Nephron progenitor cell (in vitro differentiated cells): ENCODE measurements at places on chromosomes 11 and 22.

DNA sequence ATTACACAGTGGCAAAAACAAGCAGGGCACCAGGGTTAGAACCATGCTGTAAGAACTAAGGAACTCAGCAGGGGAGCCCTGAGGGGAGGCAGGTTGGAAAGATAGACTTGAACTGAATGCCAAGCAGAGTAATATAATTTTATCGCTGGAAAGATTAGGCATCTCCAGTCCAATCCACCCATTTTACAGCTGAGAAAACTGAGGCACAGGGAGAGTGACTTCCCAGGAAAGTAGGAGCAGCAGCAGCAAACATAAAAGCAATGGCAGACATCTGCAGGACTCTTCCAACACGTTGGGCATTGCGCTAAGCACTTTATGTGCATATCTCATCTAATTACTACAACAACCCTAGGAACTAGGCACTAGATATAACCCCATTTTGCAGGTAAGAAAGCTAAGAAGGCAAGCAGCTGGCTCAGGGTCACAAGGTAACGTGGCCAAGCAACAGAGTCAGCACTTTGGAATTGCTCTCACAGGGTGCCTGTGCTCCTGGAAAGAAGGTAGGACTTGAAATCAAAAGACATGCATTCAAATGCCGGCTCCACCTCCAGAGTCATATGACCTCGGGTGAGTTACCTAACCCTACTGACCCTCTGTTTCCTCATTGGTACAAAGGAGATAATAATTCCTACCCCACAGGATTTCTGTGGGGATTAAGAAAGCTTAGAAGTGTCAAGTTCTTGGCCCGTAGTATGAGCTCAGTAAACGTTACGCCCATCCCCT lies 215.3 kb downstream of the BARX2 start:
- no peak overlapping the region for H3K4me3 ChIP-seq
- DNase-seq: no peak
- no peak overlapping the region for H3K27ac ChIP-seq
- peaks cover 6% of the 10 kb centered on the region for H3K27me3 ChIP-seq
- no peaks in the 10 kb centered on the region for H3K36me3 ChIP-seq

DNA sequence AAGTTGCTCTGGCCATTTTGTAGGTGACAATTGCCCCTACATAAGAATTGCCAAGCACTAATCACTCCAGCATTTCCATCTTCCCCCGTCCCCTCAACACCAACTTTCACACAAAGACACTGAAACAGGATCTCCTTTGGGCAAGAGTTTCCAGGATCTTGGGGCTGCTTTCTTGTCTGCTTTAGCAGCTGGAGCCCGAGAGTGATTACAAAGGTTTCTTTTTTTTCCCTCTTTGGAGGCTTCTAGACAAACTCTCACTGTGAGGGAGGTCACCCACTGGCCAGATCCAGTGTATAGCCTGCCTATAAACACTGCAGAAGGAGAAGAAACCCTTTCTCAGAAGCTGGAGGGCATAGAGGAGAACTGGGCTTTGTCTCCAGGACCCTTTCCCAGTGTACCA lies 92.5 kb downstream of the APIP start:
- no peak overlapping the region for H3K4me3 ChIP-seq
- H3K4me1 ChIP-seq: no peaks in the 10 kb centered on the region
- H3K27ac ChIP-seq: no peak overlapping the region

DNA sequence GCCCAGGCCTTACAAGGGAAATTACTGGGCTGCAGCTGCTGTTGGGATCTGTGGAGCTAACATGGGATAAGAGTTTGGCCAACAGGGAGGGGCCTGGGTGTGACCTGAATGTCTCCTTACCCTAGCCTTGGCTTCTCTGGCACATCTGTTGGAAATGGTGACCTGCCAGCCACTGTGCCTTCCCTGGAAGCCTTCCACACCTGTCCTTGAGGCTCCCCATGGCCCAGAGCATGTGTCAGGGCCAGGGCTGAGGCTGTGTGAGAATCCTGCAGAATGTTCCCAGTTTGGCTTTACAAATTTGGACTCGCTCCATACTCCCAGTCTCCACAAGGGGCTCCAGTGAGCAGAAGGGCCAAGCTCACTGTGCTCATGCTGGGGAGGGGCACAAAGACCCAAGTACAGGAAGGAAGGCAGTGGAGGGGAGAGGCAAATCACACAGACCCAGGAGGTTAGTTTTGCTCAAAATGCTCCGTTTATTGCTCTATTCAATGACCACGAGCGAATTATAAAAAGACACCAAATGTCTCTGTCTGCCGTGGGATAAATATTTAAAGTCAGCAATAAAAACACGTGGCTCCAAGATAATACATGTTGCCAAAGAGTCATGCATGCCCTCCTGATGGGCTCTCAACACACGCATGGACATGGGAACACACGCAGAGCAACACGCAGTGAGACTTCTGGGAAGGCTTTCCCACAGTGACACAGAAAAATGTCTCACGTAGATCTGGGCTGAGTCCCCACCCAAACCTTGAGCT lies 1.7 kb upstream of the IGSF22 start:
- no peak overlapping the region for H3K4me3 ChIP-seq
- peak; percentile 69 for DNase-seq
- no peak overlapping the region for H3K27ac ChIP-seq
- peaks cover 19% of the 10 kb centered on the region for H3K27me3 ChIP-seq
- H3K36me3 ChIP-seq: no peaks in the 10 kb centered on the region

DNA sequence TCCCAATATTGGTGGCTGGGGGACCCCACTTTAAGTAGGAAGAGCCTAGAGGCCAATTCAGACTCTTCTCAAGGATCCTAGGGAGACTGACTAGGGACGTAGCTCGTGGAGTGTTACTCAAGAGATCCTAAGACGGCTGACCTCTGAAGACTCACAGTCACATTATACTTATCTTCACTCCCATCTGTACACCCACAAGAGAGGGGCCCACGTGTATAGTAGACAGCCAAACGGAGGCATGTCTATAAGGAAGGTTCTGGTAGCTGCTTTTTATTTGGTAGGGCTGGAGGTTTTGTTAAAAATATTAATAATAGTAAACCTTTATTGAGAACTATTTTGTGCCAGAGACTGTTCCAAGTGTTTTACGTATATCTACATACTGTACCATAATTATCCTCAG lies 22.9 kb upstream of the APOA1 start:
- no peaks in the 10 kb centered on the region for H3K27me3 ChIP-seq
- H3K36me3 ChIP-seq: peaks cover 64% of the 10 kb centered on the region
- DNase-seq: no peak
- H3K27ac ChIP-seq: no peak overlapping the region
- H3K4me1 ChIP-seq: no peaks in the 10 kb centered on the region

GRCh38 chr11:13552784-13553183 lies 57.0 kb upstream of the PTH start:
- H3K36me3 ChIP-seq: no peaks in the 10 kb centered on the region
- no peaks in the 10 kb centered on the region for H3K4me1 ChIP-seq

DNA sequence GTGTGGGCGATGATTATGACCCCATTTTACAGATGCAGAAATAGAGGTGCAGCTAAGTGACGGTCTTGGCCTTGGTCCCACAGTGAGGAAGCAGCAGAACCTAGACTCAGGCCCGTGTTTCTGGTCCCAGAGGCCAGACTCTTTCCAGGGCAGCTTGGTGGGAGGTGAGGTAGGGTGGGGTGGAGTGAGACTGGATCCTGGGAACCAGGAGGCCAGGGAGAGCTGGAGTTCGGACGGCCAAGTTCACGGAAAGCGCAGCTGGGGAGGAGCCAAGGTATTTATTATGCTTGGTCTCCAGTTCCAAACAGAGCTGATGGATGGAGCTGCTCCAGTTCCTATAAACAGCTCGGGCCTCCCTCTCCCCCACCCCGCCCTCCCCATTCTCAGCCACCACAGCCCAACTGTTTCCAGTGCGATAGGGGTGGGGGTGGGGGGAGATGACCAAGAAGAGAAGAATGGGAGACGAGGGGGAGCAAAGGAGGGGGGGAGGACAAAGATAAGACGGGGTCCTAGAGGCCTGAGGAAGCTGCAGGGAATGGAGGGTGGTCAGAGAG lies 16.2 kb downstream of the LRRC32 start:
- H3K27me3 ChIP-seq: peaks cover 3% of the 10 kb centered on the region
- H3K4me3 ChIP-seq: no peak overlapping the region
- no peak for DNase-seq
- H3K4me1 ChIP-seq: peaks cover 58% of the 10 kb centered on the region
- H3K36me3 ChIP-seq: no peaks in the 10 kb centered on the region

DNA sequence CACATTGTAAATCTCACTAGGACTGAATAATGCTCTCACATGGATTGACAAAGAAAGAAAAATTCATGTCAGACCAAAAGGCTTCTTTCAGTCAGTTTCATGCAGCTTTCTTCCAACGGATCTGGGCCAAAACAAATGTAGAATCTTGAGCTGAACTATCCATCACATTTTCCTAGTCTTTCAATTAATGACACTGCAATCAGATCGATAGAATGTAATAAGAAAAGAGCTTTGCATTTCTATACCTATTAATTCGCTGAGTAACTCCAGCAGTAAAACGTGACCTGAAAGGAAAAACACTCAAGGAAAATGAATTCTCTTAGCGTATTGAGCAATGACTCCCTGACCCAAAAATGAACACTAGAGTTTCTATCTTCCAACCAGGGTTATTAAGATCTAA lies 194.8 kb upstream of the BLID start:
- no peak overlapping the region for H3K4me3 ChIP-seq
- peaks cover 28% of the 10 kb centered on the region for H3K4me1 ChIP-seq
- peaks cover 7% of the 10 kb centered on the region for H3K27me3 ChIP-seq
- no peaks in the 10 kb centered on the region for H3K36me3 ChIP-seq

- H3K27me3 ChIP-seq: peaks cover 29% of the 10 kb centered on the region
- H3K4me1 ChIP-seq: no peaks in the 10 kb centered on the region
- no peak overlapping the region for H3K4me3 ChIP-seq
- H3K36me3 ChIP-seq: no peaks in the 10 kb centered on the region
- H3K27ac ChIP-seq: no peak overlapping the region
- DNase-seq: no peak
Observed at GRCh38 chr22:22903355-22903777, 15.8 kb downstream of the IGLL5 start.

GRCh38 chr22:50061824-50062355 lies 3.8 kb upstream of the TTLL8 start:
- H3K4me3 ChIP-seq: no peak overlapping the region
- H3K36me3 ChIP-seq: no peaks in the 10 kb centered on the region
- peaks cover 51% of the 10 kb centered on the region for H3K4me1 ChIP-seq
- peaks cover 9% of the 10 kb centered on the region for H3K27me3 ChIP-seq
- DNase-seq: no peak

GRCh38 chr22:22713416-22713815 lies 69.0 kb downstream of the GGTLC2 start:
- no peaks in the 10 kb centered on the region for H3K4me1 ChIP-seq
- H3K4me3 ChIP-seq: no peak overlapping the region
- H3K27me3 ChIP-seq: peaks cover 55% of the 10 kb centered on the region
- no peak for DNase-seq
- H3K27ac ChIP-seq: no peak overlapping the region

- H3K4me3 ChIP-seq: peak overlapping the region; percentile 76
- H3K36me3 ChIP-seq: no peaks in the 10 kb centered on the region
- no peak overlapping the region for H3K27ac ChIP-seq
- DNase-seq: no peak
- peaks cover 40% of the 10 kb centered on the region for H3K4me1 ChIP-seq
- H3K27me3 ChIP-seq: peaks cover 16% of the 10 kb centered on the region
Observed at GRCh38 chr11:6321356-6321755, 1.1 kb upstream of the CAVIN3 start.

GRCh38 chr11:70594606-70595005 lies 196.3 kb downstream of the CTTN start:
- H3K27me3 ChIP-seq: peaks cover 20% of the 10 kb centered on the region
- H3K36me3 ChIP-seq: no peaks in the 10 kb centered on the region

DNA sequence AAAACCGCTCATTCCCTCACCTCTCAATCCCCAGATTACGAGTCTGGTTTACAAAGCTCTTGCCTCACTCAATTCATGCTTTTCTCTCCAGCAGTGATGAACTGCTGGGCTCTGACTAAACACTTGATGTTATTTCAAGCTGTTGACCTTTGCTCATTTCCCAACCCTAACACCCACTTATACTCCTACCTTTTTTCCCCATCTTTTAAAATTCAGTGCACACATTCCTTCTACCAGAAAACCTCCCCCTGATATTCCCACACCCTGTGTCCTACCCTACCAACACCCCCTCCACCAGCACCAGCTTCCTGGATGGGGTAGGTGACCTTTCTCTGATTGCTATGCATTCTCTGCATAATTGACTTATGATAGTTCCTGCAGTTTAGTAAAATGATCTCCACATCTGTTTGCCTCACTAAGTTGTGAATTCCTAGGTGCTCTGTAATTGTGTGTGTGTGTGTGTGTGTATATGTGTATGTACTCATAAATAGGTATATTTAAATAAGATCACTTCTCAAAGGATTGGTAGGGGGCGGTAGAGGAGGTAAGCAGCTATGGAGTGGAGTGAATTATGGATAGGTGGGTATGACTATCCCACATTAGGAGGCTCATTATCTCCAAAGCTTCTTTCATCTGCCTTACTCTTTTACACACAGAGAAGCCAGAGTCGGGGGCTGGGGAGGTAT lies 842 bp downstream of the HEPACAM start:
- no peak overlapping the region for H3K27ac ChIP-seq
- H3K36me3 ChIP-seq: no peaks in the 10 kb centered on the region
- H3K27me3 ChIP-seq: peaks cover 30% of the 10 kb centered on the region
- no peak for DNase-seq
- no peak overlapping the region for H3K4me3 ChIP-seq

- no peak overlapping the region for H3K4me3 ChIP-seq
- no peaks in the 10 kb centered on the region for H3K36me3 ChIP-seq
- DNase-seq: no peak
- peaks cover 7% of the 10 kb centered on the region for H3K27me3 ChIP-seq
Observed at GRCh38 chr22:39279170-39279850, 34.5 kb upstream of the PDGFB start.

DNA sequence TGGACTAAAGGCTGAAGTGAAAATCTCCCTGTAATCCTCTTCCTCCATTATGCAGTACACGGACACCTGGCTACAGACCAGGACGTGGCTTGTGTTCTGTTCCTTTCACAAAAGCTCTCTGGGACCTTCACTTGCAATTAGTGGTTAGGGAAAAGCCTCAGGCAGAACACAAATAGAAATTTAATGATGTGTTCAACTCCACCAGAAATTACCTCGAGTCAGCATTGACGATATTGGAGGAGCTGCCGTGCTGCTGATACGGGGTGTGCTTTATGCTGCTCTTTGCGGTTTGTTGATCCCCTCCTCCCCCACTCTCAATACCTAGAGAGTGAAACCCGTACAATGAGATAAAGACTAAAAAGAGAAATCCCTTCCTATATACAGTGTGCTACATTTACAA lies 48.9 kb downstream of the POLD3 start:
- peaks cover 14% of the 10 kb centered on the region for H3K4me1 ChIP-seq
- H3K36me3 ChIP-seq: peaks cover 50% of the 10 kb centered on the region
- H3K27me3 ChIP-seq: no peaks in the 10 kb centered on the region
- peak overlapping the region; percentile 64 for H3K27ac ChIP-seq

- H3K4me3 ChIP-seq: no peak within 1 kb of the TSS
- H3K36me3 ChIP-seq: no peaks in the 10 kb centered on the region
- no peak for DNase-seq
- no peak within 1 kb of the TSS for H3K27ac ChIP-seq
- peaks cover 17% of the 10 kb centered on the region for H3K27me3 ChIP-seq
Observed at GRCh38 chr22:37109242-37109917, at the start of gene TMPRSS6. TMPRSS6 (minus strand) TSS chr22:37109713; CDS start chr22:37103417, 6,296 bp downstream.

GRCh38 chr11:102920118-102920684 lies 35.3 kb downstream of the MMP13 start:
- no peaks in the 10 kb centered on the region for H3K36me3 ChIP-seq
- no peak overlapping the region for H3K4me3 ChIP-seq
- peaks cover 3% of the 10 kb centered on the region for H3K27me3 ChIP-seq
- no peak overlapping the region for H3K27ac ChIP-seq

- H3K27me3 ChIP-seq: no peaks in the 10 kb centered on the region
- DNase-seq: no peak
- H3K4me1 ChIP-seq: peaks cover 40% of the 10 kb centered on the region
Observed at GRCh38 chr22:48670731-48671130, 1156.9 kb downstream of the BRD1 start.

- H3K27ac ChIP-seq: no peak overlapping the region
- no peaks in the 10 kb centered on the region for H3K36me3 ChIP-seq
- DNase-seq: no peak
- H3K27me3 ChIP-seq: peaks cover 28% of the 10 kb centered on the region
Observed at GRCh38 chr22:43520632-43521039, 108.8 kb downstream of the MPPED1 start.
